ENCODE measurements at places on chromosomes 7 and 10. TPM values are rescaled to one million over a fixed set of nuclear protein-coding genes. Genes with fewer than 3 reads are reported as not detected.
A peak's percentile ranks its signal among the peaks of the same experiment; 100 is the strongest.

DNA sequence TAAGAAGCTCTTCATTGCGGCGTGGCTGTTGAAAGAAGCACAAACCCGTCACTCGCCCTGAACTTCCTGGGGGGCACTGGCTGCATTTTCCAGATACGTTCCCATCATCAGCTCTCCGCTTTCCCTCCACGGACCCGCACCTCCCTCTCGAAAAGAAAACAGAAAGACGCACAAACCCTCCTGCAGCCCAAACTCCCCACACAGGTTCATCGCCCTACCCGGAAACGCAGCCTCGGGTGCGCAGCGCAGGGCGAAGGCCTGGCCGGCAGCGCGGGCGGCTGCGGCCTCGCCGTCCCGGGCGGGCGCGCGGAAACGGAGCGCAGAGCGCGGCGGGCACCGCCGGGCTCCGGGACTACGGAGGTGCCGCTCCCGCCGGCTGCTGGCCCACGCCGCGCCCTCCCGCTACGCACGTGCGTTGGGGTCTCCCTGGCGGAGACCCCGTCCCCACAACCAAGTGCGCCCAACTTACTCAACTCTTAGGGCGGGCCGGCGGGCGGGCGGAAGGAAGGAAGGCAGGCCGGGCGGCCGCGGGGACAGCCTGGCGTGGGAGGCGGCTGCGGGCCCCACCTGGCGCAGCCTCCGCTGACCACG lies 822 bp downstream of the ZNF800 start:
- H3K4me1 ChIP-seq, result peaks cover 56% of the 10 kb centered on the region
- peak overlapping the region; percentile 95 for H3K27ac ChIP-seq
- peak overlapping the region; percentile 81 for H3K4me3 ChIP-seq
- no peaks in the 10 kb centered on the region for H3K27me3 ChIP-seq
- H3K36me3 ChIP-seq, result no peaks in the 10 kb centered on the region

- H3K27me3 ChIP-seq, result no peaks in the 10 kb centered on the region
- H3K36me3 ChIP-seq, result no peaks in the 10 kb centered on the region
- no peaks in the 10 kb centered on the region for H3K4me1 ChIP-seq
- DNase-seq, result no peak
- H3K4me3 ChIP-seq, result no peak overlapping the region
- no peak overlapping the region for H3K27ac ChIP-seq
Measured at GRCh38 chr10:118496525-118496924, 98.9 kb downstream of the PRLHR start.

DNA sequence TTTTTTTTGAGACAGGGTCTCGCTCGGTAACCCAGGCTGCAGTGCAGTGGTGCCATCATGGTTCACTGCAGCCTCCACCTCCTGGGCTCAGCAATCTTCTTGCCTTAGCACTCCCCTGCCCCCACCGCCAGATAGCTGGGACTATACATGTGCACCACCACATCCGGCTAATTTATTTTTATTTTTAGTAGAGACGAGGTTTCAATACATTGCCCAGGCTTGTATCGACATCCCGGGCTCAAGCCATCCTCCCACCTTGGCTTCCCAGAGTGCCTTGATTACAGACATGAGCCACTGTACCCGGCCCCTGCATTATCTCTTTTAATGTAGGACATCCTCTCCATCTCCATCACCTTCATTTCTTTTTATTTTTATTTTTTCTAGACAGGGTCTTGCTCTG lies 213.3 kb downstream of the CUX1 start:
- no peaks in the 10 kb centered on the region for H3K27me3 ChIP-seq
- DNase-seq, result no peak
- H3K36me3 ChIP-seq, result no peaks in the 10 kb centered on the region
- H3K27ac ChIP-seq, result no peak overlapping the region

GRCh38 chr10:123958241-123958640 lies 66.6 kb upstream of the CPXM2 start:
- no peak for DNase-seq
- no peaks in the 10 kb centered on the region for H3K36me3 ChIP-seq
- H3K27ac ChIP-seq, result no peak overlapping the region
- H3K27me3 ChIP-seq, result no peaks in the 10 kb centered on the region

DNA sequence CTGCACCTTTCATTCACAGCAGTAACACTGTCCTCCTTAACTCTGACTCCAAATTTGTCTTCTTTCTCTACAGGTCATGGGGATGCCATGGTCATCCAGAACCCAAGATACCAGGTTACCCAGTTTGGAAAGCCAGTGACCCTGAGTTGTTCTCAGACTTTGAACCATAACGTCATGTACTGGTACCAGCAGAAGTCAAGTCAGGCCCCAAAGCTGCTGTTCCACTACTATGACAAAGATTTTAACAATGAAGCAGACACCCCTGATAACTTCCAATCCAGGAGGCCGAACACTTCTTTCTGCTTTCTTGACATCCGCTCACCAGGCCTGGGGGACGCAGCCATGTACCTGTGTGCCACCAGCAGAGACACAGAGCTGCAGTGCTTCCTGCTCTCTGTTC lies 156.2 kb upstream of the PRSS1 start:
- no peaks in the 10 kb centered on the region for H3K36me3 ChIP-seq
- no peaks in the 10 kb centered on the region for H3K4me1 ChIP-seq
- no peak for DNase-seq
- no peaks in the 10 kb centered on the region for H3K27me3 ChIP-seq
- H3K27ac ChIP-seq, result no peak overlapping the region

DNA sequence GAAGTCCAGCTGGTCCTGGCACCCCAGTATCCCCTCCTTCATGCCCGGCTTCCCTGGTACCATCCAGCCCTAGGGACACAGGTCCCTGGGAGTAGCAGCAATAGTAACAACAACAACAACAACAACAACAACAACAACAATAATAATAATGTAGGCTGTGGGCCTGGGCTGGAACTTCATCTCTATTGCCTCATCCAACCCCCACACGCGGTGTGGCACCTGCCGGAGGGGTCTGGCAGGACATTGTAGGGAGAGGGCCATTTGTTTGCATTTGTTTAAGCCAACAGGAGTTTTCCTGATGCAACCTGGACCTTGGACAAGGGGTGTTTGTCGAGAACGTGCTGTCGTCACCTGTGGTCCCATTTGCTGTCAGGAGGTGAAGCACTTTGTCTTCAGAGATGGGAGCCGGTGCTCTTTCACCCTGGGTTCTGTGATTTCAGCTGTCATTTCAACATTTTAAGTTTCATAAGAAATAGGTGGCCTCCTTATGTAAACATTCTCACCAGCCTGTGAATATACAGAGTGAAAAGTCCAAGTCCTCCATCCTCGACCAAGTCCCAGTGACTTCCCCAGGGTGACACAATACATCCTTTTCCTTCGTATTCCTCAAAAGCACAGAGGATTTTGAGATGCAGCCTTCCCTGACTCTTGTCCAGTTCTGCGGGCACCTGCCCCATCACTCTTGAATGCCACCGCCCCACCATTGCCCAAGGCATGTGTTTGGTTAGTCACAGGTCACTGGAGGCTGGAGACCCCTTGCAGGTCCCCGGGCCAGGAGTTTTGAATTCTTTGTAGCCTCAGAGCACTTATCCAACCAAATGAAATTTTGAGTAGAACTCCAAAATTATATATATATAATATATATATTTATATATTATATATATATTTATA lies 9.2 kb downstream of the LHPP start:
- no peaks in the 10 kb centered on the region for H3K36me3 ChIP-seq
- no peak overlapping the region for H3K27ac ChIP-seq
- no peak for DNase-seq
- H3K27me3 ChIP-seq, result no peaks in the 10 kb centered on the region
- H3K4me1 ChIP-seq, result no peaks in the 10 kb centered on the region

DNA sequence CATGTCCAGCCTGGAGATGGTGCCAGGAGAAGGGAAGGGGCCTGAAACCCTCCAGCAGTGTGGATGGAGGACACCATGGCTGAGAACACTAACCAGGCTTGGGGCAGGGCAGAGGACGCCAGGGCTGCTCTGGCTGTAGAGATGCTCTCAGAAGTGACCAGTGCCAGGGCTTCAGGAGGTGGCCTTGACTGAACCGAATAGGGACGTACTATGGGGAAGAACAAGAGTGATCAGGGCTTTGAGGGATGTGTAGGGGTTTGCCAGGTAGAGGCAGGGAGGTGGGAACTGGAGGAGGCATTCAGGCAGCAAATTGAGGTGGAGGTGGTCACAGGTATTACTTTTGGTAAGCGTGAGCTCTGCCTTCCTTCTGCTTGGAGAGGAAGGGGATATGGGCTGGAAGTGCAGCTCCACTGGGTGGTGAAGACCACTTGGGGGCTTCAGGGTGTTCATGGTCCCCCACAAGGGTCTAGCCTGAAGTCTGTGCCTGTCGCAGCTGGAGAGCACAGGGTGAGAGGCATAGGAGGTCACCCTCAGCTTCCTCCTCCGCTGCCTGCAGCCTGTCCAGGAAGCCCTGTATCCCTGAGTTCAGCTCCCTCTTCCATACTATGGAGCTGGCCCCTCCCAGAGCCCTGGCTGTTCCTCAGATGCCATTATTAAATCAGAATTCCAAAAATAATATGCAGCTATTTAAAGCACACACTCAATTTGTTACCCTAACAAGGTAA lies 27.8 kb downstream of the ADCY1 start:
- no peaks in the 10 kb centered on the region for H3K27me3 ChIP-seq
- H3K4me1 ChIP-seq, result no peaks in the 10 kb centered on the region
- H3K36me3 ChIP-seq, result no peaks in the 10 kb centered on the region
- no peak overlapping the region for H3K4me3 ChIP-seq
- DNase-seq, result peak; percentile 82

ST8SIA6 gene
- 1.2 TPM for total RNA-seq

DNA sequence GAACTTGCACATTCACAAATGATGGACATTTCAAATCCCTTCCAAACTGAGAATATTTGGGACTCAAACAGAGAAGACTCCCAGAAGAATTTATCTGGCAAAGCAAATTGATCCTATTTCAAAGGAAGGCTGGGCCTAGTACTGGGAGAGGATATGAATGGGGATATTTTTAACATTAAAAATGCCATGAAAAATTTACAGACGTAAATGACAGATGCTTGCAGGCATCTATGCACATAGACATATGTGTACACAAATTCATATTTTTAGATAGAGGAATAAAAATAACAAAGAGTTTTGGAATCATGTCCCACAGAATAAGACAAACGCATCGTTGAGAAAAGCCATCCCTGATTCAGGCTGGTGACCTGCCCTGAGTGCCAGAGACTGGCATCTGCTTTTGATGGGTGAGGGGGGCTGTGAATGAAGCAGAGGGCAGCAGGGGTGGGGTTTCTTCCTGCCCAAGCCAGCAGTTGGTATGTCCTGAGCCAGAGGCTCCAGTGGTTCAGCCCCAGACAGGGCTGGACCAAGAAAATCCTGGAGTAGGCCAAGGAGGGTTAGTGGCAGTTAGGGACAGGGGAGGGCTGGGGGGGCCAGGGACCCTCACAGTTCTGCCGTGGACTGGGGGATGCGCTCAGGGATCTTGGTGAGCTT lies 138.5 kb downstream of the SLIT1 start:
- H3K4me3 ChIP-seq, result no peak overlapping the region
- H3K27ac ChIP-seq, result no peak overlapping the region
- no peak for DNase-seq
- no peaks in the 10 kb centered on the region for H3K36me3 ChIP-seq

- H3K4me3 ChIP-seq, result no peak overlapping the region
- H3K27ac ChIP-seq, result no peak overlapping the region
- DNase-seq, result no peak
- no peaks in the 10 kb centered on the region for H3K36me3 ChIP-seq
Measured at GRCh38 chr10:79026806-79027146, 42.0 kb upstream of the ZMIZ1 start.

DNA sequence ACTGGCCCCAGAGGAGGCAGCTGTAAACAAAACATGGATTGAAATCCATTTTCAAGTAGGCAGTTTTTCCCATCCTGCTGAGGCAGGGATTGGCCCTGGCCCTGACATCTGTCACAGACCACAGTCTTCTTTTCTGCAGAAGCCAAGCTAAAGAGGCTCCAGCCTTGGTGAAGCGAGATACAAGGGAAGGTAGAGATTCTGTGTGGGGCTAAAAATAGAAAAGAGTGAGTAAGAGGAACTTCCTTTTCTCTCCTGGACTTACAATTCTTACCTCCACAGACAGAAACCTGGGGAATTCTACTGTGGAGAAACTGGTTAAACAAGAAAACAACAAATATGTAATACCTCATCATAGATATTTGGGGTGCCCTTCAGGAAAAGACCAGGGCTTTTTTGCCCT lies 624.8 kb upstream of the FZD8 start:
- H3K4me3 ChIP-seq, result no peak overlapping the region
- no peaks in the 10 kb centered on the region for H3K27me3 ChIP-seq
- no peaks in the 10 kb centered on the region for H3K4me1 ChIP-seq
- DNase-seq, result no peak

GIGYF1 gene
- total RNA-seq, result 20.6 TPM

GSAP gene
- total RNA-seq, result 13.0 TPM

- no peaks in the 10 kb centered on the region for H3K4me1 ChIP-seq
- no peaks in the 10 kb centered on the region for H3K36me3 ChIP-seq
- H3K4me3 ChIP-seq, result no peak overlapping the region
- H3K27ac ChIP-seq, result no peak overlapping the region
- H3K27me3 ChIP-seq, result no peaks in the 10 kb centered on the region
- no peak for DNase-seq
Measured at GRCh38 chr10:28427376-28427775, 105.5 kb upstream of the WAC start.

DNA sequence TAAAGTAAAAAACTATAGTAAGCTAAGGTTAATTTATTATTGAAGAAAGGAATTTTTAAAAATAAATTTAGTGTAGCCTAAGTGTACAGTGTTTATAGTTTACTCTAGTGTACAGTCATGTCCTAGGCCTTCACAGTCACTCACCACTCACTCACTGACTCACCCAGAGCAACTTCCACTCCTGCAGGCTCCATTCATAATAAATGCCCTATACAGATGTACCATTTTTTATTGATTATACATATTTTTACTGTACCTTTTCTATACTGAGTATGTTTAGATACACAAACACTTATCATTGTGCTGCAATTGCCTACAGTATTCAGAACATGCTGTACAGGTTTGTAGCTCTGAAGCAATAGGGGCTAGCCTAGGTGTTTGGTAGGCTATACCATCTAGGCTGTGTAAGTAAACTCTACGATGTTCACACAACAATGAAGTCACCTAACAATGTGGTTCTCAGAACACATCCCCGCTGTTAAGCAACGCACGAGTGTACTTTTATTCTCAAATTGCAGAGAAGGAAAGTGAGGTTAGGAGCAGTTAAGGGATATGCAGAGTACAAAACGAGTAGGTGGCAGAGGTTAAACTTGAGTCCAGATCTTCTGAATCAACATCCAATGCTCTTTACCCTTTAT lies 38.9 kb upstream of the PLCE1 start:
- H3K27ac ChIP-seq, result no peak overlapping the region
- no peaks in the 10 kb centered on the region for H3K4me1 ChIP-seq
- no peak overlapping the region for H3K4me3 ChIP-seq
- H3K27me3 ChIP-seq, result no peaks in the 10 kb centered on the region
